Lung (tissue), 17 donors: ENCODE measurements at places on chromosomes 7 and 10. TPM values are rescaled to one million over a fixed set of nuclear protein-coding genes. Genes with fewer than 3 reads are reported as not detected.

The NKX1-2 gene
- not detected for total RNA-seq

The TYW1 gene
- 12.9 TPM for total RNA-seq

The ITIH5 gene
- 68.5 TPM for total RNA-seq

The HMX2 gene
- not detected for total RNA-seq

The MPP7 gene
- total RNA-seq, result 37.2 TPM

The DNAJB12 gene
- total RNA-seq, result 34.0 TPM

The BMPER gene
- 13.8 TPM for total RNA-seq

The ENTPD1 gene
- total RNA-seq, result 20.9 TPM

The SPDYE6 gene
- not detected for total RNA-seq

The GIGYF1 gene
- 41.6 TPM for total RNA-seq

The VPS37D gene
- total RNA-seq, result 5.5 TPM

The GALNT17 gene
- 10.4 TPM for total RNA-seq

The ANXA11 gene
- total RNA-seq, result 97.7 TPM

The TEX36 gene
- not detected for total RNA-seq

The ANKRD30A gene
- total RNA-seq, result not detected

The ATOH7 gene
- total RNA-seq, result not detected

The HOXA2 gene
- total RNA-seq, result 3.4 TPM

The PRKCQ gene
- 9.1 TPM for total RNA-seq
